Stimulated activated CD4-positive, alpha-beta T cell treated with anti-CD3 and anti-CD28 coated beads, Interleukin-1b, Interleukin-23, amount 100 ng/mL, for 48 hours (primary cell): ENCODE measurements at places on chromosomes 13 and 19.

DNA sequence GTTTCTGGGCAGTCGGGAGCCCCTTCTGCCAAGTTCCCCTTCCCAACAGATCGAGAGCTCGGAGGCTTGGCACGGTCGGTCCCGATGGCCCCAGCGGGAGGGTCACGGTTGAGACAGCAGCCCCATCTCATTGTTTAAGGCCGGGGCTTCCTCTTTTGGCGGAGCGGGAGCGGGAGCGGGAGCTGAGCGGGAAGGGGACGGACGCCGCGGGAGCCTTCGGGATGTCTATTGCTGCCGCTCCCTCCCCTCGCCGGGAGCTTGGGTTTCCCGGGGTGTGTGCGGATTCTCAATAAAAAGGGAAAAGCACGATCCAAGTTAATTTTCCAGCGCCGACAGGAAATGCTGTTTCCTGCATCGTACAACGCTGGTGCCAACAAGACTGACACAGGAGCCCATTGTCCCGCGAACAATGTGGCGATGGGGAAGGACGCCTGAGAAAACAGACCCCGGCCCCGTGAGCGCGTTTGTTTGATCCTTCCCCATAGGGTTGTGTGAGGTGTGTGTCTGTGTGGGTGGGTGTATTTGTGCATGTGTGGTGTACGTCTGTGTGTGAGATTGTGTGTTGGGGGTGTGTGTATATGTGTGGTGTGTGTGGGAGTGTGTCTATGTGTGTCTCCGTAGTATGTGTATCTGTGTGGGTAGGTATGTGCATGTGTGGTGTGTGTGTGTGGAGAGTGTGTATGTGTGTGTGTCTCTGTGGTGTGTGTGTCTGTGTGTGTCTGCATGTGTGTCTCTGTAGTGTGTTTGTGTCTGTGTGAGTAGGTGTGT is 36.3 kb upstream of the FLT1 start:
- no peak for DNase-seq

DNA sequence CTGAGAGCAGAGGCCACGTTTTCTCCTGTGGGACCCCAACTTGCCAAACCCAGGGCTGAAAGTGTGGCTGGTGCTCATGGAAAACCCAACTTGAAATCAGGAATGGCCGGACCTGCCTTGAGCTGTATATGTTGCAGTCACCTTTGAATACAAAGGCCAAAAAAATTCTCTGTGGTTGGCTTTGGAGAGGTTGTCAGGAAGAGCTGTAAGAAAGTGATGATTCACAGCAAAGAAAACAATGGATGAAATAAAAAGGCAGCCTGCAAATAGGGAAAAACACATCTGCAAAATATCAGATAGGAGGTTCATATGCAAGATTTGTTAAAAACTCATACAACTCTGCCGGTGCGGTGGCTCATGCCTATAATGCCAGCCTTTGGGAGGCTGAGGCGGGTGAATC is 715.8 kb downstream of the UQCRFS1 start:
- DNase-seq, result no peak

- DNase-seq, result no peak
Observed at GRCh38 chr19:22608441-22608840, 25.7 kb upstream of the ZNF492 start.

GRCh38 chr19:343451-343931 is 1.1 kb downstream of the MIER2 start:
- no peak for DNase-seq

GRCh38 chr19:41570639-41571112 is 5.3 kb upstream of the CEACAM21 start:
- peak; percentile 83 for DNase-seq

GRCh38 chr19:43774103-43774939 is 6.5 kb downstream of the KCNN4 start:
- DNase-seq, result no peak

GRCh38 chr19:36876993-36877938 is 26.6 kb downstream of the ZNF345 start:
- no peak for DNase-seq

DNA sequence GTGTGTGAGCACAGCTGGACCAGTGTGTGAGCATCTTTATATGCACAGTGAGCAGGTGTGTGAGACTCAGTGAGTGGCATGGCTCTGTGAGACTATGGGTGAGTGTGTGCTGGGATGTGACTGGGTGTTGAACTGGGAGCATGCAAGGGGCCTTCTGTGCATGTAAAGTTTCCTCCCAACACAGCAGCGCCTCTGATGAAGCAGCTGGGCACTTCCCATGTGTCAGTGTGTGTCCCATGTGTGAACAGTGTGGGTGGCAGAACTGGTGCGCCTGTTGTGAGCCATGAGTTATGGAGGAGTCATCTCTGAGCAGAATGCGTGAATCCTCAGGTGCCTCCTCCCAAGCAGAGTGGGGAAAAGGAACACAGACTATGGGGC is 24.1 kb downstream of the LGALS16 start:
- DNase-seq, result peak; percentile 80

DNA sequence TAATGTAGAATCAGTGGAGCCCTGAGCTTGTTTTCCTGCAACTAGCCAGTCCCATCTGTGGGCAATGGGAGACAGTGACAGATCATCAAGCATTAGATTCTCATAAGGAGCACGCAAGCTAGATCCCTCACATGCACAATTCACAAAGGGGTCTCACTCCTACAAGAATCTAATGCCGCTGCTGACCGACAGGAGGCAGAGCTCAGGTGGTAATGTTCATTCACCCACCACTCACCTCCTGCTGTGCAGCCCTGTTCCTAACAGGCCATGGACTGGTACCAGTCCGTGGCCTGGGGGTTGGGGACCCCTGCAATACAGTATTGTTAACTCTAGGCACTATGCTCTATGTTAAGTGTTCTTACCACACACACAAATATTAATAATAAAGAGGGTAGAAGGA is 362.8 kb downstream of the RBM26 start:
- DNase-seq, result no peak

DNA sequence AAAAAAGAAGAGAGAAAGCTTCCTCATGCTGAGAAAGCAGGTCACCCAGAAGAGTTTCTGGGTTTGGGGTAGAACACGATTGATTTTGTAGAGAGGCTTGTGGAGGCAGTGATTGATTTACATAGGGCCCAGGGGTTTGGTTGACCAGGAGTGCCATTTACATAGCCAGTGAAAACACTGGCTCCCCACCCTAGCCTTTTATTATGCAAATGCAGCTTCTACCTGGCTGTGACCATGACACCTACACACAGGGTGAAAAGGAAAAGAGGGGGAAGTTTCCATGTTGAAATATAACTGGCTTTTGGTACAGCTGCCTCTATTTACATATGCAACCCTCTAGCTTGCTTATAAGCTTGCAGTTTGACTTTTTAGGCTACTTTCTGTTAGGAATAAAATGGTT is 62.0 kb downstream of the ZNF100 start:
- no peak for DNase-seq

GRCh38 chr13:81987159-81987558 is 1646.2 kb upstream of the SPRY2 start:
- DNase-seq, result no peak

DNA sequence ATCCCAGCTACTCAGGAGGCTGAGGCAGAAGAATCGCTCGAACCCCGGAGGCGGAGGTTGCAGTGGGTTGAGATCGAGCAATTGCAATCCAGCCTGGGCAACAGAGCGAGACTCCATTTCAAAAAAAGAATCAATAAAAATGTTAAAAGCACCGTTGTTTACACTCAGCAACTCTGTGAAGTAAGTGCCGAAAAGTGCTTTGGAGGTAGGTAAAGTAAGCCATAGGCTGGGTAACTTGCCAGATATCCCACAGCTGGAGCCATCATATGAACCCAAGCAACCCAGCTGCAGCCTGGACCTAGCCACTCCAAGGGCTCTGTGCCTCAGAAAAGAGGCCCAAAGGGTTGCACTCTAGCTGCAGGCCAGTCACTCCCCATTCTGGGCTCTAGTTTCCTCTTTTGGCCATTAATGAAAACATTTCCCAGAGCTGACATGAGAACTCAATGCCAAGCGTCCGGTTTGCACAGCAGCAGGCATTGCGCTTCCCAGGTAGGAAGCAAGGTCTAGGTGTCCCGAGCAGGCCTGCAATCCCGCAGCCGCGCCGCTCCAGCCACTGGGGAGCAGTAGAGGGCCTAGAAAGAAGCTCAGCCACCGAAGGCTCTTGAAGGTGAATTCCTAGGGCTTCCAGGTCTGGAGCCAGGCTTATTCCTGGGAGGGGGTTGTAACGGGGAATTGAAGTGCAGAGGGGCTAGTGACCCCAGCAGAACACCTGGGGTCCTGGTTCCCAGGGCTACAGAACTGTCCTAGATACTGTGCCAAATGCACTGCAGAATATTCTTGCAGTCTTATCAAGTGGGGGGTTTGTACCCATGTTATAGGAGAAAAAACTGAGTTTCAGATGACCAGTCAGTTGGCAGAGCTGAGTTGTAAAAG is 4.1 kb upstream of the CD79A start:
- DNase-seq, result peak; percentile 54

- DNase-seq, result no peak
Observed at GRCh38 chr13:85427416-85427815, 371.8 kb downstream of the SLITRK6 start.

GRCh38 chr13:36143738-36144137 is 12.6 kb upstream of the DCLK1 start:
- DNase-seq, result no peak

- no peak for DNase-seq
Observed at GRCh38 chr13:31986676-31987470, 44.7 kb upstream of the FRY start.

- no peak for DNase-seq
Observed at GRCh38 chr13:75220238-75220542, 261.8 kb downstream of the TBC1D4 start.

GRCh38 chr19:4352701-4353121 is 9.3 kb downstream of the MPND start:
- peak; percentile 46 for DNase-seq

DNA sequence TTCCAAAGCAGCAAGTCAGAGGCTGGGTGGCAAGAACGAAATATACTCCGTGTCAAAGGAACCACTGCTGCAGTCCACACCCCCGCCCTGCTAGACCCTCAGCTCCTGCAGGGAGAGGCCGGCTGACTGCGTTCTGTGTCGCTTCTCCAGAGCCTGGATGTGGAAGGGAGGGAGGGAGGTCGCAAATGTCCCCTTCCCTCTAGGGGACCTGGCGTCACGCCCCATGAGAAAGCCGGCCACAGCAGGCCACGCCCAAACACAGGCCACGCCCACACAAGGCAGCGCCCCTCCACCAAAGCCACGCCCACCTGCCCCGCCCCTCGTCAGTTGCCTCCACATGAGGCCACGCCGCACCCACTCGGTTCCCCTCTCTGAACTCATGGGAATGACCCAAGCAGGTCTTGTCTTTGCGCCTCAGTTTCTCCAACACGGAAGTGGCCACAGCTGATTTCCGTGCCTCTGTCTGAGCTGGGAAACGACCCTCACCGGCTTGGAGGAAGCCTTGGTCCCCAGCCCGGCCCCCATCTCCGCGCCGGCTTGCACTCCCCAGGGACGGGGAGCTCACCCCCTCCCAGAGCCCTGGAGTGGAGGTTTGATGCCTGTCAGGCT is 38.4 kb upstream of the TCF3 start:
- DNase-seq, result peak; percentile 35

- peak; percentile 34 for DNase-seq
Observed at GRCh38 chr19:3359015-3359918, 7.1 kb upstream of the NFIC start.

- no peak for DNase-seq
Observed at GRCh38 chr13:72920097-72920496, 138.2 kb downstream of the PIBF1 start.

DNA sequence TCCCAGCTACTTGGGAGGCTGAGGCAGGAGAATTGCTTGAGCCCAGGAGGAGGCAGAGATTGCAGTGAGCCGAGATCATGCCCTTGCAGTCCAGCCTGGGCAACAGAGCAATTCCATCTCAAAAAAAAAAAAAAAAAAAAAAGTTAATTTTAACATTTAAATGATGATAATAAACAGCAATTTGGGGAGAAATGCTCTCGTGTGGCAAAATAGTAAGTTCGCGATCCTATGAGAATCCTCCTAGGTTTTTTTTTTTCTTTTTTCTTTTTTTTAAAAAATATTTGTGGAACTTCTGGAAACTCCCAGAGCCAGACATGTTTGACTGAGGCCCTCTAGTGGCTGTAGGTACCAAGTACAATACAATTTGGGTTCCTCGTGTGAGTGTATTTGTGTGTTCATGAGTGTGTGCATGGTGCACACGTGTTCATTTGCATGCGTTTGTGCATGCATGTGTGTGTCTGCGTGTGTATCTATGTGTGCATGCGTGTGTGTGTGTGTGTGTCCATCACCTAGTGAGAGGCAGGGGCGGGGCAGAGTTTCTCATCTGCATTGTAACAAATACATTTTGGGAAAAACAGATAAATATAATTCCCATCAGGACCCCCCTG is 31.2 kb downstream of the TMPRSS9 start:
- peak; percentile 28 for DNase-seq

- no peak for DNase-seq
Observed at GRCh38 chr19:55836340-55836739, at the start of gene NLRP4. NLRP4 (plus strand) TSS chr19:55836540; CDS start chr19:55852081, 15,541 bp downstream.

DNA sequence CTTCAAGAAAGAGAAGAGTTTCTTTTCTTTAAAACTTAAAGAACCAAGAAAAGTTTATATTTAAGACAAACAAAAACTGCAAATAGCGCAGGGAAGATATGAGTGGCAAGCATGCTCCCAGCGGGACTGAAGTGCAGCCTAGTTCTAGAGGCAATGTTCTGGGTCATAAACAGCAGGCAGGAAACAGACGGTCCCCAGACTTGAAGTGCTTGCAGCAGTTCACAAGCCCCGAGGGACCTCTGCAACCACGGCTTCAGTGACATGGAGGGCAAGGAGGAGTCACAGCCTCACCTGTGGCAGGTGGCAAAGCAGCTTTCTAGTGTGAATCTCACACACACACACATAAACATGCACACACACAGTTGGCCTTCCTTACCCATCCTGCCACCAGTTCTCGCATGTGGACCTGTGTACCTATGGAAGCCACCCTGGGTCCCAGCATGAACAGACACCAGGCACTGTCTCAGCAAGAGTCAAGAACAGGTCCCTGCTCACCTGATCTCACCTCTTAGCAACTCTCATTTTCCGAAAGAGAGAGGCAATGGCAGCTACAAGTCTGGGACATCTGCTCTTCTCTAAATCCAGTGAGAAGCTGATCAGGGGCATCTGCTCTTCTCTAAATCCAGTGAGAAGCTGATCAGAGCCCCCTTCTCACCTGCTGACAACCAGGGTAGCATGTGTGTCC is 162.0 kb downstream of the EFNB2 start:
- DNase-seq, result no peak

- DNase-seq, result no peak
Observed at GRCh38 chr19:38386300-38386970, 1.4 kb downstream of the GGN start.

DNA sequence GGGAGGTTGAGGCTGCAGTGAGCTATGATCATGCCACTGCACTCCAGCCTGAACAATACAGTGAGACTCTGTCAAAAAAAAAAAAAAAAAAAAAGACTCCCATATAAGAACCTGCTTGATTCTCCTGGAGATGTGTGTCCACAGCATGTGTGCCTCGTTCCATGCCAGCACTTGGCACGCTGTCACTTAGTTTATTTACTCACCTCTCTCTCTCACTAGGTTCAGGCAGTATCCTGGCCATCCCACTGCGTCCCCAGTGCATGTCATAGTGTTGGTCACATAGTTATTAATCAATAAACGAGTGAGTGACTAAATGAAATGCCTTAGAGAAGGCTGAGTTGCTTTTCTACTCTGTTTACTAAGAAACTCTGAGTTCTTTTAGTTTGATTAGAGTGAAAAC is 79.1 kb upstream of the GPR12 start:
- no peak for DNase-seq

- no peak for DNase-seq
Observed at GRCh38 chr13:40996426-40997092, 22.6 kb downstream of the ELF1 start.
